Nucleus accumbens (tissue), 56 donors: ENCODE measurements at places on chromosomes 13 and 19.

GRCh38 chr13:28530729-28531076, 35.8 kb upstream of the FLT1 start:
- no peak for DNase-seq

DNA sequence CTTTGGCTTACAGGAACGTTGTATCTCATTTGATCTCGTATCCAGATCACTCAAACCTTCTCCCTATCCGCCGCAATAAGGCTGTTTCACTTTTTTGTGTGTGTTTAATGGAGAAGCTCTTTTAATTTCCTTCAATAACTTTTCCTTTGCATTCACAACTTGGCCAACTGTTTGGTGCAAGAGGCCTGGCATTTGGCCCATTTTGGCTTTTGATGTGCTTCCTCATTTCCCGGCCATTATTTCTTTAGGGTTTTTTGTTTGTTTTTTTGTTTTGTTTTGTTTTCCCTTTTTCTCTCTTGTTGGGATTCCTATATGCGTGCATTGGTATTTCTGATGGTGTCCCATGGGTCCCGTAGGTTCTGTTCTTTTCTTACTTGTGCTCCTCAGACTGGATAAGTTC, 6.1 kb upstream of the UPF3A start:
- DNase-seq = no peak

- DNase-seq = no peak
Measured at GRCh38 chr13:27670861-27671260, 49.2 kb downstream of the POLR1D start.

DNA sequence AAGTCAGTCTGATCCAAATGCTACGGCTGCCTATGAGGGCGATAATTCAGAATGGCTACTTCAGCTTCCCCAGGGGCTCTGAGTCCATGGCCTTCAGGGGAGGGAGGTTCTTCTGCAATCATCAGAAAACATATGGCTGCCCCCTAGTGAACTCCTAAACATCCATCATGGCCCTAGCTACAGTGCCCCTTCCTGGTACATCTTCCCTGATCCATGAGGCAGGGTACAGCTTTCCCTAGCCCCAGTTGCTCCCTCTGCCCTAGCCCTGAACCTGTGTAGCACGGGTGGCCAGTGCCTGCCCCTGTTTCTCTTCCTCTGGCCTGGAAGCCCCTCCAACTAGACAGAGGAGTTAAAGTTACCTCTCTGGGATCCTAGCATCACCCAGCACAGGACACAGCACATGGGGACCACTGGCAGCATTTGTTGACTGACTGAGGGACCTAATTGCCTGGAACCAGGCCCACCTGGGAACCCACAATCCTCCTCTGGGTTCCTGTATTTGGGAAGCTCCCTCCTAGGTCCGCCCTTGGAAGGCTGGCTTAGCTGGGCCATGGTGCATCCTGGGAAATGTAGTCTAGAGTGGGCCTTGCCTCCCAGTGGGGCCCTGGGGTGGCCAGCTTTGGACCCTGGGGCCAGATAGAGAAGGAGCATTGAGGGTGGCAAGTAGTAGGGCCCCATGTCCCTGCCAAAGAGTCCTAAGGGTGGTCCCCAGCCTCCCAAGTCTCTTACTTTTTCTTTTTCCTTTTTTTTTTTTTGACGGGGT, 17.7 kb upstream of the SEMA6B start:
- DNase-seq = no peak

GRCh38 chr13:113196970-113197737, 11.3 kb downstream of the PCID2 start:
- no peak for DNase-seq

DNA sequence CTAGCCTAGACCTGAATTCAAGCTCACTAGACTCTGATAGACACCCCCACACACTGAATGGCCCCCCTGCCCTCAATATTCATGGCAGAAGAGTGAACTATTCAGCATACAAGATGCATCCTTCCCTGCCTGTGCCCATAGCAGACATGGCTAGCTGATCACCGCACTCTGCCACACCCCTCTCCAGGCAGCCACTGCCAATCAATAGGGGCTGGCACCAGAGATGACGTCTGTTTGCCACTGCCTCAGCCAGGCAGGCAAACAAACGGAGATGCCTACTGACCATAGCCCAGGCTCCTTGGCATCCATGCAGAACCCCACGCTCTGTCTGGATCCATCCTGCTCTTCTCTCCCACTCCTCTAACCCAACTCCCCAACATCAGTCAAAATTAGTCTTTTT, 13.8 kb upstream of the NPAS1 start:
- no peak for DNase-seq

DNA sequence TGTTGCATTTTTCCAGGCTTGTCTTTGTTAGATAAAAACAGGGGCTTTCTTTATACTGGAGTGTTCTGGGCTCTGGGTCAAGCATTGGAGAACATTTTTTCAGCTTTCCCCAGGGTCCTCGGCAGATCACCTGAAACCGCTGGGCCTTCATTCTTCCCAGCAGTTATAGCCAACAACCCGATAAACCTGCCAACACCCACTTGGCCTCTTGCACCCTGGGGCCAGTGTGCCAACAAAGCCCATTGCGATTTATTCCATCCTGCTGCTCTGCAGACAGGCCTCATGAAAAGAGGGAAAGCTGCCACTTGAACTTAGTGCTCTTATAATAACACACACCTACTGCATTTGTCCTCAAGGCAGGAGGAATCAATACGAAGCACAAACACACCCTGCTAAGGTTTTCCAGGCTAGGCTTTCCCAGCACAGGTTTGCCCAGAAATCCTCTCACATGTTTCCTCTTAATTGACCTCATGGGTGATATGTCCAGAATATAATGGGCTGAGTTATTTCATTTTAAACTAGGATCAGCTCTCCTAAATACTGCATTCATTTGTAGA, 669.3 kb downstream of the LIG4 start:
- no peak for DNase-seq

- DNase-seq = no peak
Measured at GRCh38 chr13:35157143-35157755, 215.2 kb downstream of the NBEA start.

GRCh38 chr13:43368003-43368402, 344.6 kb downstream of the DNAJC15 start:
- no peak for DNase-seq

GRCh38 chr19:49362929-49363267, 682 bp upstream of the TEAD2 start:
- DNase-seq = no peak

DNA sequence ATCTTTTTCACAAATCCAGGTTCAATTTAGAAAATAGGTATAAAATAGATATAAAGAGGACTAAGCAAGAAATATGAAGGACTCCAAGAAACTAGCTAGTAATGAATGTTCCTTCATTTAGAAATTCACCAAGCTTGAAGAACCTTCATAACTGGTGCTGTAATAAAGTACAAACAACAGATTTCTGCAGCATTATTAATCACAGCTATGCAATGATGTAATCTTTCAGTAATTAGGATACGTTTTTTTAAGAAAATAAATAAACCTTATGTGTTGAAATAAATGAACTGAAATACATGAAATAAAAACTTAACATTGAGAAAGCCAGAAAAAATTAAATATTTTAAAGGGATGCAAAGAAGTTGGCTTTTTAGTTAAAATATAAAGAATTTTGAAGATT, 236.1 kb downstream of the RGCC start:
- DNase-seq = no peak

DNA sequence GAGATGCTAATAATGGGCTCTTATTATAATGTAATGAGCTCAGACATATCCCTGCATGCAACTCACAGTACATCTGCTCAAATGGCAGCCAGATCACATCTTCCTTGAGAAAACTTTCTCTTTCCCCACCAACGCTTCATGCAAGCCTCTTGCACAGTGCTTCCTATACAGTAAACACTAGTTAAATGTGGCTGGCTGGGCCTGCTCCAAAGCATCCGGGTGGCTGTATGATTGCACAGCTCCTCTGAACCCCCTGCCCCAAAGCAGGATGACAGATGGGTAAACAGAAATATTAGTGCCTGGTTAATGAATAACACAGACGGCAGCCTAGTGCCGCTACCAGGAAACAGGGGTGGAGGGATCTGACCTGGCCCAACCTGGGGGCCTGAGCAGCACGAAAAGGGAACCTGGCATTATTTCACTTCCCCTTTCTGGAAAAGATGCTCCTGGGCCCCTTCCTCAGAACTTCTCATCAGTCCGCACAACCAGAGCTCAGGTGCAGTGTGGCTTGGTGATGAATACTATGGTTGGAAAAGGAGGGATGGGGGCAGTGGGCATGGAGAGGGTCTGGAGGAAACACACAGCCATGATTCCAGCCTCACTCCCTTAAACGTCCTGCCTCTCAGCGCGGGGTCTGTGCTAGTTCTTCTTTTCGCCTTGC, 10.8 kb downstream of the FFAR2 start:
- no peak for DNase-seq

DNA sequence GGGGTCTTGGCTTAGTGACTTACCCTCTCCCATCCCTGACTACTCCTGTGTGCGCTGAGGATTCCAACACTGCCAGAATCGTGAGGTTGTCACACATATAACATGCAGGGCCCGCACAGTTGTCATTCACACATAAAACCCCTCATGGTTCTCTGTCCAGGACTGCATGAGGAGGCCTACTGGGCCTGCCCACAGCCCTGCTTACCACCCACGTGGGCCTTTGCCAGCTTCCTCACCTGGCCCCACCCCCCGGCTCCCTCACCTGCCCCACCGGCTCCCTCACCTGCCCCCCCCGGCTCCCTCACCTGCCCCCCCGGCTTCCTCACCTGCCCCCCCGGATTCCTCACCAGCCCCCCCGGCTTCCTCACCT, 197.2 kb downstream of the TEX29 start:
- DNase-seq = no peak

DNA sequence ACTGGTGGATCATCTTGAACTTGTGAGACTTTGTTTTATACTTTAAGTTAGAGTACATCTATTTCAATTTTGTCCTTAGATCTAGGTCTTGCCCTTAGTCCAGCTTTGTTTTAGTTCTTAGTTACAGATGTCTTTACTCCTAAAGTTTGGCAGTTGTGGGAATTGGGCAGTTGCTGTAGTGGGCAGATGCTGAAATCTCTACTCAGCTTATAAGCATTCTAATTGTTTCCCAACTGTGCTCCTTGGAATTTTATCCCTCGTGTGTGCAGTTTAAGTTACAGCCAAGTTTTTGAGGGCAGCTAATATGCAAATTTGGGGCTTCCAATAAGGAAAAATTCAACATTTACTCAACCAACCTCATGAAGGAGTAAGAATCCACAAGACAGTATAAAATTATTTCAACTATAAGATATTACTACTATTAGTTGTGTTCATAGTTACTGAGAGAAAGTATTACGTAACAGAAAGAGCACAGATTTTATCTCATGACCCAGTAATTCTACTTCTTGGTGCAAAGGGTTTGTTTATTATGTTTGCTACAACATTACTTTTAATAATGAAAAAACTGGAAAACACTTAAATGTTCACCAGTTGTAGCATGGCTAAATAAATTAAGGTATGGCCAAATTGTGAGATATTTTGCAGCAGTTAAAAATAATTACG, 32.9 kb downstream of the CCDC122 start:
- DNase-seq = no peak

GRCh38 chr13:41427666-41428065, 29.7 kb upstream of the RGCC start:
- no peak for DNase-seq

- DNase-seq = no peak
Measured at GRCh38 chr13:106534639-106535551, 567 bp downstream of the EFNB2 start.

- DNase-seq = no peak
Measured at GRCh38 chr19:44576843-44577565, 36.4 kb upstream of the IGSF23 start.

- DNase-seq = no peak
Measured at GRCh38 chr13:89136678-89137077, 1465.5 kb downstream of the SLITRK5 start.

GRCh38 chr19:35023428-35023827, 6.8 kb upstream of the SCN1B start:
- no peak for DNase-seq

- DNase-seq = no peak
Measured at GRCh38 chr19:5955636-5955935, 22.4 kb downstream of the RANBP3 start.

DNA sequence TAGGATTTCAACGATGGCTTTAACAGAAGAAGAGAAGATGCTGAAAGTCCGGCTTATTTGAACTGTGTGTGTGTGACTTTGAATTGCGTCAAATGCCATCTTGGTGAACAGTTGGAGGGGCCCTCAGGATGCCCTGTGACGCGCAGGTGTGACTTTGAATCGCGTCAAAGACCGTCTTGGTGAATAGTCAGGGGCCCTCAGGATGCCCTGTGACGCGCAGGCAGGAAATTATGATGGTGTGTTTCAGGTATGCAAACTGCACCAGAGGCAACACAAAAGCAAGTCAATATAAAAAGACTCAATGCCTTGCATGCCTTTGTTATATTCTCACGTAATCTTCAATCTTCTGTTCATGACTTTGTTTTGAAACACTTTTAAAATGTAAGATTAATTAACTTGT, 29.2 kb downstream of the ATP11A start:
- DNase-seq = no peak

DNA sequence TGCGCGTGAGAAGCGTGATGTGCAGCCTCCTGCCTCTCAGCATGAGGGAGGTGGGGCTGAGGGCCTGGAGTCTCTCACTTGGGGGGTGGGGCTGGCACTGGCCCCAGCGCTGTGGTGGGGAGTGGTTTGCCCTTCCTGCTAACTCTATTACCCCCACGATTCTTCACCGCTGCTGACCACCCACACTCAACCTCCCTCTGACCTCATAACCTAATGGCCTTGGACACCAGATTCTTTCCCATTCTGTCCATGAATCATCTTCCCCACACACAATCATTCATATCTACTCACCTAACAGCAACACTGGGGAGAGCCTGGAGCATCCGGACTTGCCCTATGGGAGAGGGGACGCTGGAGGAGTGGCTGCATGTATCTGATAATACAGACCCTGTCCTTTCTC, 8.7 kb downstream of the CD177 start:
- DNase-seq = no peak

GRCh38 chr13:79349011-79349410, 57.0 kb downstream of the RBM26 start:
- no peak for DNase-seq
